ENCODE measurements at places on chromosomes 2 and 18.

DNA sequence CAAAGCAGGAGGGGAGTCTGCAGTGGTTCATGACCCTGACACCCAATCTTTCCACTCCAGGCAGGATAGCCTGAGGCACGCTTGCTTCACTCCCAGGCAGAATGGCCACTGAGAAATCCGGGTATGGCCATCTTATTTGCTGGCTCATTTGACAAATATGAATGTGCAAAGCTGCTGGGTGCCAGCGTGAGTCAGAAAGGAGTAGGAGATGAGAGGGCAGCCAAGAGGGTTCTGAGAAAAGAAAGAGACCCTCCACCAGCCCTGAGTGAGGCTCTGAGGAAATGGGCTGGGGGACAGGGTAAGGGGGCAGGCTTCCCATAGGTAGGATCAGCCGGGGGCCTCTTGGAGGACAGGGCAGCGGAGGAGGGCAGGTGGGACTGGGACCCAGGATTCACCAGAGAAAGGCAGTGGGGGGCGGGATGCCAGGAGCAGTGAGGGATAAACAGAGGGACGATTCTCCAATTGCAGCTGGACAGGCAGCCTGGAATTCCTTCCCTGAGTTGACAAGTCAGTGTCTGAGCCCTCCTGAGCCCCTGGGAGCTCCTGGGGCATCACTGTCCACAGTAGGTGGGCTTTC is 15.2 kb downstream of the RAMP1 start:
- DNase-seq: no peak

- DNase-seq: no peak
Measured at GRCh38 chr18:2123077-2123476, 448.2 kb downstream of the METTL4 start.

DNA sequence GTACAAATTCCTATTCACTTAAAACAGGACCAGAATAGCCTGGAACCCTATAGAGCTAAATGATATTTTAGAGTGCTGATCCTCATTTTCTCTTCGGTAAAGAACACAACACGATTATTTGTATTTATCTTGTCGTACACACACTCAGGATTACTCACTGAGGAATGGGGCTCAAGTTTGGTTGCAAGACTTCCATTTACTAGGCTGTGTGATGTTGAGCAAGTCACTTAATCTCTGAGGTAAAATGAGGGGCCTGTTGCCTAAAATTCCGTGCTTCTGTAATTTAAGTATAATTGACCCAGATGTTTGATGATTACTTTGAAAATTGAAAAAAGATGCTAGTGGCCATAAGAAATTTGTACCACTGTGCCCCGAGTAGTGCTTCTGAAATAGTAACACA is 42.6 kb upstream of the MAP4K3 start:
- no peak for DNase-seq

DNA sequence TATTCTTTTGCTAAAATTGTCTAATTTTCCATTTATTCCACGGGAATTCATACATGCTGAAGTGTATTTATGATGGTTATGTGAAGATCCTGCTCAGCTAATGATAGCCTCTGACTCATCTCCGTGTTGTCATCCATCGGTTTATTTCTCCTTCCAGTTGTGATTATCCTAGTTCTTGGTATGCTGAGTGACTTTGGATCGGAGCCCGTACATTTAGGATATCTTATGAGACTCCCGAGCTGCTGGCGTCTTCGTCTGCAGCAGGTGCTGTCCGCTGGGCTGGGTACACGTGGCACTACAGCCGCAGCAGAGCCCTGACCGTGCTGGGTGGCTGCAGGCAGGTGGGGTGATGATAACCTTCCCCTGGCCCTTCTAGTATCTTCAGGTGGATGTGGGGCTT is 40.1 kb upstream of the GALR1 start:
- DNase-seq: no peak

DNA sequence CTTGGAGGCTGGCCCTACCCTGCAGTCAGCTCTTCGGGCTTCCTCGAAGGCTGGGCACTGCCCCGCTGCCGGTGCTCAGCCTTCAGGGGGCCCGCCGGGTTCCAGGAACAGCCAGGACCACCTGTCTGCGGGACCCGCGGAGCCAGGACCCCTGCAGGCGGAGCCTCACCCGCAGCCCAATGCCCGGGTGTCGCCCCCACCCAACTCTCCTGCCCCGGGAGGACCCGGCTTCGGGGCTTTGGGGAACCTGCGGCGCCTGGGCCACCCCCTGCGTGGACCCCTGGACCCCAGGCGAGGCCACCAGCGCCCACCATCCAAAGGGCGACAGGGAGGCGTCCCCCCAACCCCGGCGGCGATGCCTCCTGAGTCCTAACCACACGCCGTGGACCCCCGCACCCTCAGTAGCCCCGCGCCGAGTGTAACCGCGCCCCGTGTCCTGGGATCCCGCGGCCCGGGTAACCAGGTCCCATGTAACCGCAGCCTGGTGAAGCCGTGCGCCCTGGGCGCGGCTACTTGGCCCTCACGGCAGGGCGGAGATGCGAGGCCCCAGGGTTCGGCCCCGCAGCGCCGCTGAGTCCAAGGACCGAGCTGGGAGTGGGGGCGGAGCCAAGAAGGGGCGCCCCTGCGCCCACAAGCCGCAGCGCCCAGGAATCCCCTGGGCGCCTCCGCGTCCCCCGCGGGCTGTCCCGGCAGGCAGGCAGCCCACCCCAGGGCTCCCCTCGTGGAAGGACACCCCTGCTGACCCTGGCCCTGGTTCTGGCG is 11.0 kb upstream of the UBE2F start:
- no peak for DNase-seq

- no peak for DNase-seq
Measured at GRCh38 chr2:171365232-171365631, 68.6 kb downstream of the METTL8 start.

GRCh38 chr18:23269928-23270327 is 134.6 kb downstream of the CABLES1 start:
- no peak for DNase-seq

- no peak for DNase-seq
Measured at GRCh38 chr2:12196495-12196894, 450.1 kb downstream of the LPIN1 start.

GRCh38 chr2:218880102-218880858 is at the start of gene WNT10A:
TSS of gene WNT10A (plus strand) at chr2:218880852. CDS start at chr2:218880996, 144 bp downstream.
- no peak for DNase-seq

DNA sequence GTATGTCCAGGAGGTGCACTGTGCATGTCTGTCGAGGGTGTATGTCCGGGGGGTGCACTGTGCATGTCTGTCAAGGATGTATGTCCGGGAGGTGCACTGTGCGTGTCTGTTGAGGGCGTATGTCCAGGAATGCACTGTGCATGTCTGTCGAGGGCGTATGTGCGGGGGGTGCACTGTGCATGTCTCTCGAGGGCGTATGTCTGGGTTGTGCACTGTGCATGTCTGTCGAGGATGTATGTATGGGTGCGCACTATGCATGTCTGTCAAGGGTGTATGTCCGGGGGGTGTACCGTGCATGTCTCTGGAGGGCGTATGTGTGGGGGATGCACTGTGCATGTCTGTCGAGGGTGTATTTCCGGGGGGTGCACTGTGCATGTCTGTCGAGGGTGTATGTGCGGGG is 249.3 kb upstream of the MYT1L start:
- no peak for DNase-seq

GRCh38 chr2:119266091-119266589 is 42.5 kb downstream of the STEAP3 start:
- no peak for DNase-seq

GRCh38 chr2:129768036-129768386 is 211.5 kb upstream of the RAB6C start:
- no peak for DNase-seq

GRCh38 chr2:25673300-25674076 is at the start of gene DTNB:
TSS of gene DTNB (minus strand) at chr2:25673577. CDS start at chr2:25652660, 20,917 bp downstream.
- DNase-seq: peak; percentile 82

DNA sequence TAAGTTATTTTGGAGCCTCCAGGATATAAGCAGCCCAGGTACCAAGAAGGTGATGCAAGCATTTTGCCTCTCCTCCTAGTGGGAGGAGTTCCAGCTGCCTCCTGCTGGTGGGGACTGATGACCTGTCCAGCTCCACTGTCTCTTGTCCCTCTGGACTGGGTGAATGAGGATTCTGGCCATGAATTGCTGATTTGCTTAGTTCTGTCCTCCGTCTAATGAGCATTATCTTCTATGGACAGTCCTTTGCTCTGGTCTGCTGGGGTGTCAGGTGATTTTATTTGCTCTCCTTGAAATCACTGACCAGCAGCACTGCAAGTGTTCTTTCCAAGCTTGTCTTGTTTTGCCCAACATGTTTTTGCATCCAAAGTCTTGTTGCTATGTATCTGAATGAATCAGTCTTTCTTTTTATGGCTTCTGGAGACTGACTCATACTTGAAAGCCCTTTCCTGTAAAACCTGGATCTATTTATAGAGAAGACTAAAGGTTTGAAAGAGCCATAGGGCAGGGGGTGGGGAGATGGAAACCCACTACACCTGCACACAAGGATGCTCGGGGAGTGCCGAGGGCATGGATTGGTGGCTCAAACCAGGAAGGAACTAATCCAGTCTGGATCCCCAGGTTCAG is 40.5 kb upstream of the EFHD1 start:
- DNase-seq: no peak

GRCh38 chr2:142675398-142675797 is 202.1 kb upstream of the KYNU start:
- DNase-seq: no peak

DNA sequence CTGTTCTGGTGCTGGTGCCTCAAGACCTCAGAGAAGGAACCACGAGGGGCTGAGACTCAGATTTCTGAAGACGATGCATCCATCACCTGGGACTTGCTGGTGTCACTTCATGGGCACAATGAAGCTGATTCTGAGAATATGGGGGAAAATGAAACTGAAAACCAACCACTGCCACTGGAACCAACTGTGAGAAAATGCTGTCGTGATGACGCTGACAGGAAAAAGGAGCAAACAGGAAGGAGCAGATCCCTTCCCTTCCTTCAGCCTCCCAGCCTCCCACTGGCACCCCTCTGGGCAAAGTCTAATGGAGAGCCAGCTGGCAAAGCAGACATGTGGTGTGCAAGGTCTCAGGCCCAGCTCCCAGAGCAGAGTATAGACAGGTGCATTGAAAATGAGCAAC is 109.7 kb downstream of the FOXI3 start:
- no peak for DNase-seq

DNA sequence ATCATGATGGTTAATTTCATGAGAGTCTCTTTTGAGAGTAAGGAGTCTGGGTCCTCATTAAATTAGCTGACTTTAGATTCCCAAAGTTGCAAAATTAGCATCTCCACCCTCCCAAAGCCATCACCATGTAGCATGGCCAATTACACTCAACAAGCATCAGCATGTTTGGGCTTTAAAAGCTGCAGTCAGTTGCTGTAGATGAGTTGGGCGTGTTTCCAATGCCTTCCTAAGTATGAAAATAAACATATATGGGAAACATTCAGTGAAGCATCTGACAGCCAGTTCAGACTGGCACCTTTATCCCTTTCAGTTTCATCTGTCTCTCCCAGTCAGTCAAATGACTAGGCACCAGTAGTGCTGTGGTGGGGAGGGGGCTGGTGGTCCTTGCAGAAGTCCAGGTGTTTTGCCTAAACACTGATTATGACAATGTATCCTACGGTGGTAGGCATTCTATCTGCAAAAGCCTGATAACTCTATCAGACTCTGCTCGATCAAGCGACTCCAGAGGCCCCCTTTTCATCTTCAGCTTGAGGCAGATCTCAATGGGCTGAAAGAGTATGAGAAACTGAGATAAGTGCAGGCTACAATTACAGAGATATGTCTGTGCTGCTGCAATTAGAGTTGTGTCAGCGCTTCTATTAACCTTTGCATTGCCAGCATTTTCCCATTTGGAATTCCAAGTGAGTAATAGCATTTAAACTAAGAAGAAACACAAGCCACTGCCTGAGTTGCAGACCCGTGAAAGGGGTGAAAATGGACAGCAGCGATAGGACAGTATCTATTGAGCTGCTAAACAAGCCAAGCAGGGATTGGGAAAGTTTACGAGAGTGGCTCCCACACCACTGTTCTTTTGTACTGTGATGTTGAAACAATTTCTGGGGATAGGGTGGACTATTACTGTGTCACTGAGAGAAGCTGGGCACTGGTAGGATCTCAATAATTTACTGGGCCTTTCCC is 67.3 kb upstream of the SPOPL start:
- no peak for DNase-seq

- DNase-seq: no peak
Measured at GRCh38 chr2:170420961-170421687, 243.2 kb downstream of the MYO3B start.

GRCh38 chr2:31269087-31269486 is 35.1 kb downstream of the EHD3 start:
- no peak for DNase-seq

- no peak for DNase-seq
Measured at GRCh38 chr2:66850376-66850775, 415.5 kb downstream of the MEIS1 start.

DNA sequence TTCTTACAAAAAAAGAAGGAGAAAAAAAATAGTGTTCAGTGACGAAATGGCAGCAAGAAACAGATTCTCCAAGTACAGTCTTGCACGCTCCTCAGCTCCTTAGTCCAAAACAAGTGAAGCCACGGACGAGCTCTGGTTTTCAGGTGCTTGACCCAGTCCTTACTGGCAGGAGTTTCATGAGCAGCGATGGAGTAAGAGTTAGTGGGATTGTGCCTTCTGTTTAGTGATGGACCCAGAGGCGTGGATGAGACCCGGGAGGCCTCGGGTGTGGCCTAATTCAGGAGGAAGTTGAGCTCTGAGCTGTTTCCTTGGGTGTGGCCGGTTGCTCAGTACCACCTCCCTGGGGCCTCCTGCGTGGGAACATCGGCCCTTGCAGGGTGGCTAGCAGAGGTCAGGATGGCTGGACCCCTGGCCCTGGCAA is 52.0 kb downstream of the KIF5C start:
- DNase-seq: no peak

DNA sequence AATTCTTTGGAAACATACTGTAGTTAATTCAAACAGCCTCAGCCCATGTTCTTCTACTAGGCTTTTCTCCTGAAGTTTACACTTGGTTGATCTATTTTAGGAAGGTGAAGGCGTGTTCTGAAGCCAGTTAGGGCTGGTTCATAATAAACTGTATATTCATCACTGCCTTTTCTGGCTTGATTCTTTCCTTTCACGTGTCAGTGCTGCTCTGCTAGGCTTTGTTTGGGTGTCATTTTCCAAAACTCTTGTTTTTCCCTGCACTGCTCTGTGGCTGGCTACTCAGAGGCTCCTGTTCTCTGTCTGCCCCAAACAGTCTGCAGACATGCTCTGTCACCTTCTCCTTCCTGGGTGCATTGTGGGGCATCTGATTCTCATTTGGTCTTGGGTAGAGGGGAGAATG is 136.1 kb downstream of the PARD3B start:
- DNase-seq: no peak

DNA sequence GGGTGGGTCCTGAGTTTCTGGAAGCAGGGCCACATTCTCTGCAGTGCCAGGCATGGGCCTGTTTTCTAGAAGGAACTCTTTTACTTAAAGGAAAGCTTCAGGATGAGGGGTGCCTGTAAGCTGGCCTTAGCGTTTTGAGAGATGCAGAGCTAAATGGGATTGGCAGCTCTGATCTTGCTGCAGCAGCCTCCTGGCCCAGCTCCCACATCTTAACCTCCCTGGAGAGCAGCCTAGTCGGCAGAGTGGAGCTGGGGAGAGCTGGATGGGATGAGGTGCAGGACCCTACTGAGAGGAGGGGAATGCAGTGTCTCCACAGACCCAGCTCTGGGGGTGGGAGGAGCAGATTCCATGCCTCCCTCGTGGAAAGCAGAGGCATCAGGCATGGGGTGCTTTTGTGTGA is 52.0 kb downstream of the TMEM17 start:
- no peak for DNase-seq
